Activated CD8-positive, alpha-beta T cell treated with anti-CD3 and anti-CD28 coated beads for 36 hours (primary cell): ENCODE measurements at places on chromosomes 4 and X. TPM values are rescaled to one million over a fixed set of nuclear protein-coding genes. Genes with fewer than 3 reads are reported as not detected.

The ARSJ gene
- not detected for total RNA-seq

The ZAR1 gene
- total RNA-seq: not detected

The TLR1 gene
- total RNA-seq: 1.9 TPM

The UXT gene
- 192 TPM for total RNA-seq

The ZDHHC9 gene
- total RNA-seq: 11.1 TPM

The SYP gene
- total RNA-seq: 10.2 TPM

The STATH gene
- total RNA-seq: not detected

The KLF8 gene
- total RNA-seq: 1.2 TPM

The STARD8 gene
- 0.38 TPM for total RNA-seq

The SMIM10L2A gene
- total RNA-seq: 0.23 TPM

The TECRL gene
- total RNA-seq: not detected

- H3K27me3 ChIP-seq: no peaks in the 10 kb centered on the region
- no peak for DNase-seq
- H3K4me1 ChIP-seq: peaks cover 63% of the 10 kb centered on the region
Observed at GRCh38 chr4:2814627-2815270, 21.9 kb downstream of the SH3BP2 start.

DNA sequence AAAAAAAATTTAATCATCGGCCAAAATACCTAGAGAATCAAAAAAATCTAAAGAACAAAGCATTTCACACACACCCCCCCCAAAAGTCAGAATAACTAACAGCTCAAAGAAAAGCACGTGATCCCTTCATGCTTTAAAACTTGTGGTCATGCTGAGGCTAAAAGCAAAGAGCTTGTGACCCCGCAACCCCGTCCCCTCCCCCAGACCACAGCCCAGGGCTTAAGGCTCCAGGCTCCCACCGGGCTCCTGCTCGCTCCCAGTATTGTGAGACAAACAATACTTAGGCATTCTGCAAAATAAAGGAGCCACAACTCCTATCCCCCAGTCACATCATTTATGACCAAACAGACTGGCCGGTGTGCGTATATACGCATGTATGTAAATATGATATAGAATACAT lies 62.1 kb upstream of the CCDC160 start:
- H3K27ac ChIP-seq: no peak overlapping the region
- peaks cover 8% of the 10 kb centered on the region for H3K27me3 ChIP-seq
- peaks cover 19% of the 10 kb centered on the region for H3K36me3 ChIP-seq
- peaks cover 6% of the 10 kb centered on the region for H3K4me1 ChIP-seq
- no peak for DNase-seq
- H3K4me3 ChIP-seq: no peak overlapping the region

DNA sequence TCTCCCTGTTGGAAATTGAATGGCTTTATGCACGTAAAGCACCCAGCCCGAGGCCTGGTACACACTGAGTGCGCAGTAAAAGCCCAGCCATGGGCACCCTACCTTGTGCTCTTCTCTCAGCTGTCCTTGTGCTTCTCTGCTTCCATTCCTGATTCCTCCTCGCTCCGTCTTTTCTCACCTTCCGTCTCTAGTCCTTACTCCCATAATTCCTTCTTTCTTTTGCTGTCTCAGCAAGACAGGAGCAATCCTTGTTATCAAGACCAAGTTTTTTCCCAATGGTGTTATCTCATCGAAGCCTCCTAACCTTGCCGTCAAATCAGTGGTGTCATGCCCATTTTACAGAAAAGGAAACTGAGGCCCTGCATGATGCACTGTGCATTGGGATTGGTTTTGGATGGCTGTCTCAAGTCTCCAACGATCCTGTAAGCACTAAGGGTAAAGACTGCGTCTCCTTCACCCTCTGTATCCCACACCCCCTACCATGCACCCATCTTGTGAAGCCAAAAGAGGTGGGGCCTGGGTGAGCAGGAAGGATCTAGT lies 30.1 kb downstream of the CYTL1 start:
- no peaks in the 10 kb centered on the region for H3K36me3 ChIP-seq
- DNase-seq: no peak
- no peak overlapping the region for H3K27ac ChIP-seq
- H3K27me3 ChIP-seq: no peaks in the 10 kb centered on the region
- H3K4me1 ChIP-seq: peaks cover 3% of the 10 kb centered on the region

DNA sequence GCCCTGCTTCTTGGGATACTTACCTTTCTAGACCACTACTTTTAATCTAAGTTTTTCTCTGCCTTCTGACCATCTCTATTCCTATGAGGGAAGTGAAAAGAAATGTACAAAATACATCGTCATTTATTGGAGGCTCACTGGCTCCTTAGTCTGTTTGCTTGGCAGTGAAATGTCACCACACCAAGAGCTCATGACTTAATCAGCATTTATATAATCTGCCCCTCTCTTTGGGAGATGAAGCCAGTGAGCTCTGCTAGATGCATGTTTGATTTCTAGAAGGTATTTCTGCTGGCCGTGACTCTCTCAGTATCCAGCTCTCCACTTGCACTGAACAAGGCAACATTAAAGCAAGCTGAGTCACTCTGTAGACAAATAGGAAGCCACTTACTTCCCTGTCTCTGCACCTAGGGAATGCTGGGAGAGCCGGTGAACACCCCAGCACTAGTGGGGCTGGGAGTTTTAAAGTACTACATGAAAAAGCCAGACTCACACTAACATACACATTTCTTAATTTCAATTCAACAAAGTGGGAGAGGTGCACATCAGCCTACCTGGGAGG lies 79.1 kb downstream of the MID1IP1 start:
- H3K27me3 ChIP-seq: no peaks in the 10 kb centered on the region
- H3K4me3 ChIP-seq: no peak overlapping the region
- no peaks in the 10 kb centered on the region for H3K36me3 ChIP-seq
- H3K27ac ChIP-seq: no peak overlapping the region

GRCh38 chrX:46777971-46778810 lies 19.3 kb upstream of the SLC9A7 start:
- peaks cover 12% of the 10 kb centered on the region for H3K4me1 ChIP-seq
- no peak for DNase-seq
- H3K36me3 ChIP-seq: no peaks in the 10 kb centered on the region
- H3K27ac ChIP-seq: no peak overlapping the region
- H3K4me3 ChIP-seq: no peak overlapping the region
- H3K27me3 ChIP-seq: peaks cover 8% of the 10 kb centered on the region

DNA sequence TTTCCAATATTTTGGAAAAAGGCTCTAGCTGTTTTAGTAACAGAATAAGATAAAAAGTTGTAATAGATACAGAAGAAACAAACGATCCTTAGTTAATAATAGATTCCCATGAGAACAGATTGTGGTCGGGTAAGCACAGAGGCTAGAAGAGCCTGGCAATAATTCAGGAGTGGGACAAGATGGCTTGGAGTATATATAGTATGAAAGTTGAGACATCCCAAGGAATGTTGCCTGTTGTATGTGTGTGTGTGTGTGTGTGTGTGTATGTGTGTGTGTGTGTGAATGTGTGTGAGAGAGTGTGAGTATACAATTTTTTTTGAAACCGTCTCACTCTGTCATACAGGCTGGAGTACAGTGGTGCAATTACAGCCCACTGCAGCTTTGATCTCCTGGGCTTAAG lies 150.7 kb downstream of the PDGFC start:
- H3K27me3 ChIP-seq: no peaks in the 10 kb centered on the region
- no peak for DNase-seq
- H3K27ac ChIP-seq: no peak overlapping the region
- H3K36me3 ChIP-seq: no peaks in the 10 kb centered on the region
- H3K4me1 ChIP-seq: no peaks in the 10 kb centered on the region

DNA sequence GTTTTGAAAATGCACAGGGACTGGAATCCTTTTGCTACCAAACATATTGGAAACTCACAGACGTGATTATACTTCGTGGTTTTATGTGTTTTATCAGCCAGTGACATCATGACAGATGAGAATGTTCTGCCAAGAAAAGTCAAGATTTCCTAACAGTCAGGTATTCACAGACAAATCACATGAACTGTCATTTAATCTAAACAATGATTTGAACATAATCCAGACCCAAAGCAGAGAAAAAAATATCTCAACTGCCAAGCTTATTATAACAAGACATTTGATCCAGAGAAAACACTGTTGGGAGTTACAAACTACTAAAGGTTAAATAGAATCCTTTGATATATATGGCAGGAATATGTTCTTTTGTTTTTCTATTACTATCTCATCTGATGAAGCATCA lies 635.9 kb upstream of the FRG1 start:
- H3K4me3 ChIP-seq: no peak overlapping the region
- DNase-seq: no peak
- H3K27me3 ChIP-seq: no peaks in the 10 kb centered on the region
- no peaks in the 10 kb centered on the region for H3K36me3 ChIP-seq

GRCh38 chr4:181030961-181031360 lies 1212.2 kb upstream of the TENM3 start:
- H3K27ac ChIP-seq: no peak overlapping the region
- H3K27me3 ChIP-seq: no peaks in the 10 kb centered on the region
- DNase-seq: no peak
- no peaks in the 10 kb centered on the region for H3K36me3 ChIP-seq

GRCh38 chrX:52995987-52996331 lies 37.6 kb upstream of the FAM156A start:
- no peaks in the 10 kb centered on the region for H3K27me3 ChIP-seq
- peak overlapping the region; percentile 93 for H3K4me3 ChIP-seq
- H3K36me3 ChIP-seq: no peaks in the 10 kb centered on the region
- DNase-seq: no peak
- peaks cover 15% of the 10 kb centered on the region for H3K4me1 ChIP-seq
- H3K27ac ChIP-seq: peak overlapping the region; percentile 100

DNA sequence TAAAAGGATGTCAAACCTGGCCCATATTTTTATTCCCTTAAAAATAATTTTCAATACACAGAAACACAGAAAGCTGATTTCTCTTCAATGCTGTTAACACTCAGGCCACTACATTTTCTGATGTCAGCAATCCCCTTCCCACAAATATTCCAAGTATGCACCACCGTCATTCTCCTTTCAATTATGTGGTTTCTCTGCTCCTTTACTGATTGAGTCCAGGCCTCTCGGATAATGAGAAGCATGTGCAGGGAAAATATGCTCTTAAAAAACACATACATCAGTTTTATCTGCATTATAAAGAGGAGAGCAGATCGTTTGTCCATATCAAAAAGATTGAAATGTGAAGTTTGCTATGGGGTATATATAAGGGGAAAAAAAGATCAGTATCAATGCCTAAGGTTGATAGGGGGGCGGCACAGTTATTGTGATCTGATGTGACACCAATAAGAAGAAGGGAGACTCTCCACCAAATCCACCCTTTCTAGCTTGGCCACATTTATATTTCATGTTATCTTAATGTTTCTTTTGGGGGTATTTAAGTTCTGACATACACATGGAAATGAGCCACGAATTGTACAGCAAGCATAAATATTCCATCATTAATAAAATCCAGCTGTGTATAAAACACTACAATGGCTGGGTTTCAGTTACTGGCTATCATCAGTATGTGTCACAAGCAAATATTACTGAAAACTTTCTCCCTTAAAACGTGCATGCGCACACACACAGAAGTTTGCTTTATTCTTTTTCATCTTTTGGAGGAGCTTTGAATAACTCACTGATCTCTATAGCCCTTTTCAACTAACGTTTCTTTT lies 6.4 kb downstream of the AMOT start:
- H3K36me3 ChIP-seq: no peaks in the 10 kb centered on the region
- H3K4me1 ChIP-seq: no peaks in the 10 kb centered on the region
- no peak overlapping the region for H3K4me3 ChIP-seq
- no peaks in the 10 kb centered on the region for H3K27me3 ChIP-seq

DNA sequence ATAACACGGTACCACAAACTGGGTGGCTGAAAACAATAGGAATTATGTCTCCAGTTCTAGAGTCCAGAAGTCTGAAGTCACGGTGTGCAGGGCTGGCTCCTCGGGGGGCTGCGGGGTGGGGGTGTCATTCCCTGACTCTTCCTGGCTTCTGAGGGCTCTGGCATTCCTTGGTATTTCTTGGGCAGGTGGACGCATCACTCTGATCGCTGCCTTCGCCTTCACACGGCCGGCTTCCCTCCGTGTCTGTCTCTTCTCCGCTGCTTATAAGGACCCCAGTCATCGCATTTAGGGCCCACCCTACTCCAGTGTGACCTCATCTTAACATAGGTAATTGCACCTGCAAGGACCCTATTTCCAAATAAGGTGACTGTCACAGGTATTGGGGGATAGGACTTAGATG lies 134.6 kb downstream of the CPZ start:
- no peak overlapping the region for H3K27ac ChIP-seq
- no peak overlapping the region for H3K4me3 ChIP-seq
- no peaks in the 10 kb centered on the region for H3K36me3 ChIP-seq
- no peaks in the 10 kb centered on the region for H3K27me3 ChIP-seq
- H3K4me1 ChIP-seq: peaks cover 2% of the 10 kb centered on the region
- DNase-seq: no peak

GRCh38 chr4:7757501-7758471 lies 181.9 kb downstream of the AFAP1 start:
- peaks cover 2% of the 10 kb centered on the region for H3K36me3 ChIP-seq
- no peak for DNase-seq
- H3K27me3 ChIP-seq: no peaks in the 10 kb centered on the region
- H3K27ac ChIP-seq: peak overlapping the region; percentile 77

GRCh38 chr4:27692158-27692557 lies 831.5 kb downstream of the STIM2 start:
- no peak overlapping the region for H3K27ac ChIP-seq
- DNase-seq: peak; percentile 1
- H3K4me3 ChIP-seq: no peak overlapping the region

GRCh38 chrX:126300401-126300800 lies 134.3 kb upstream of the DCAF12L2 start:
- H3K27me3 ChIP-seq: no peaks in the 10 kb centered on the region
- no peak overlapping the region for H3K4me3 ChIP-seq
- DNase-seq: no peak
- no peaks in the 10 kb centered on the region for H3K36me3 ChIP-seq
- no peak overlapping the region for H3K27ac ChIP-seq

- H3K36me3 ChIP-seq: no peaks in the 10 kb centered on the region
- no peak overlapping the region for H3K27ac ChIP-seq
Observed at GRCh38 chr4:134906404-134907023, 704.9 kb upstream of the PABPC4L start.

GRCh38 chrX:20032201-20032600 lies 41.3 kb upstream of the BCLAF3 start:
- H3K27ac ChIP-seq: no peak overlapping the region
- no peak for DNase-seq
- peaks cover 8% of the 10 kb centered on the region for H3K4me1 ChIP-seq
- H3K27me3 ChIP-seq: no peaks in the 10 kb centered on the region

- DNase-seq: no peak
- H3K27ac ChIP-seq: no peak overlapping the region
- peaks cover 65% of the 10 kb centered on the region for H3K4me1 ChIP-seq
- peaks cover 17% of the 10 kb centered on the region for H3K36me3 ChIP-seq
Observed at GRCh38 chr4:926538-926937, 5.6 kb downstream of the GAK start.

DNA sequence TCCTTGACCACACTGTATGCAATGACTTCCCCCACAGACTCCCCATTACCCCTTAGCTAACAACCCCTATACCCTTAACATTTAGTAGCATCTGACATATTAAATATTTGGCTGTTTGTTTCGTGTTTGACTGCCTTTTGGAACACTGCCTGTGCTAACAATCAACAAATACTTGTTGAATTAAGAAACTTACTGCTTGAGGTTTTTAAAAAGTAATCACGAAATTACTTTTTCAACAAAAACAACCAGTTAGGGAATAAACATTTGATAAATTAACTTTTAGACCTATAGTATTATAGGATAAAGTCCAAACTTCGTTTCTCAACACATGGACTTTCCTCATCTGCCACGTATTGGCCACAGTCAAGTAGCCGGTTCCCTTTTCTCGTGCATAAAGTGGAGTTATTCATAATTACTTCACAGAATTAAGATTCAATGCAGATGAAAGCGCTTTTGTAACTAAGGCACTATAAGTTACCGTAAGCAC lies 555 bp upstream of the ELMOD2 start:
- H3K4me3 ChIP-seq: peak overlapping the region; percentile 91
- H3K27me3 ChIP-seq: no peaks in the 10 kb centered on the region
- H3K27ac ChIP-seq: no peak overlapping the region
- peaks cover 15% of the 10 kb centered on the region for H3K4me1 ChIP-seq
